ENCODE measurements at places on chromosomes 2 and 18.

GRCh38 chr2:97745474-97746174, 32.2 kb downstream of the ZAP70 start:
- peak; percentile 63 for DNase-seq

DNA sequence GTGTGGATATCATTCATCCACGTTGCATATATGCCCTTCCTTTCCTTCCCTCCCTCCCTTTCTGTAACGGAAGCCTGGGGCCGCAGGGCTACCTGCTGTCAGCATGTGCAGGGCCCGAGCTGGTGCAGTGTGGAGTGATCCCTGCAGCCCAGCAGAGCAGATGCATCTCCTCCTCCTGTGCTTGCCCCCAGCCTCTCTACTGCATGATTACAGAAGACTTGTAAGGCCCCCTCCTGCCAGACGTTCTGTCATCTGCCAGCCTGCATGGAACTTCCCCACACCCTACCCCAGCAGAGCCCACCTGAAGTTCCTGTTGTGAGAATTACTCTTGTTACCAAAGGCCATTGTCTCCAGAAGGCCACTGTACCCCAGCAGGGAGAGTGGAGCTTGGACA, 67.5 kb upstream of the FOSL2 start:
- no peak for DNase-seq

GRCh38 chr2:98556344-98557033, 51.8 kb downstream of the COA5 start:
- DNase-seq = no peak

DNA sequence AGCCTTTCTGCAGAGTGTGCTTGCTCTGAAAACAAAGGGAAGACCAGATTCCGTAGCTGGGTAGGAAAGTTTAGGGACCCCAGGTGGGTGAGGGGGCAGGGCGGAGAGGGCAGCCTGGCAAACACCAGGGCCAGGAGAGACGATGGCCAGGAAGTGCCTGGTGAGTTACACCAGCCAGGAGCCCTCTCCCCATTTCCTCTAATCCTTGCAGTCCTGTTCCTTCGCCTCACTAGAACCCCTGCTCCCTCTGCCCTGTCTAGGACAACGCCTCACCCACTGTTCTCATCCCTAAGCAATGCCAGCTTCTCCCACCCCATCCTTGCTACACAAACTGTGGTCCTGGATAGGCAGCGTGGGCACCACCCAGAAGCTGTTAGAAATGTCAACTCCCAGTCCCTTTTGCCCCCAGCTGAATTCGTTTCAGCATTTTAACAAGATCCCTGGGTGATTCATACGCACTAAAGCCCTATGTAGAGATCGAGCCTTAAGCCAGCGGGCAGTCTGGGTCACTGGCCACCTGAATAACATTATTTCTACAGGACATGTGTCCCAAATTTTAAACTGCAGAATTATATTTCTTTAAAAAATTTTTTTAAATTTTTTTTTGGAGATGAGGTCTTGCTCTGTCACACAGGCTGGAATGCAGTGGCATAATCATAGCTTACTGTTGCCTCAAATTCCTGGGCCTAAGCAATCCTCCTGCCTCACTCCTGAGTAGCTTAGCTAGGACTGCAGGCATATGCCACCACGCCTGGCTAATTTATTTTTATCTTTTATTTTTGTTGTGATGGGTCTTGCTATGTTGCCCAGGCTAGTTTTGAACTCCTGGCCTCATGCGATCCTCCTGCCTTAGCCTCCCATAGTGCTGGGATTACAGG, 10.9 kb downstream of the WIPF1 start:
- no peak for DNase-seq

DNA sequence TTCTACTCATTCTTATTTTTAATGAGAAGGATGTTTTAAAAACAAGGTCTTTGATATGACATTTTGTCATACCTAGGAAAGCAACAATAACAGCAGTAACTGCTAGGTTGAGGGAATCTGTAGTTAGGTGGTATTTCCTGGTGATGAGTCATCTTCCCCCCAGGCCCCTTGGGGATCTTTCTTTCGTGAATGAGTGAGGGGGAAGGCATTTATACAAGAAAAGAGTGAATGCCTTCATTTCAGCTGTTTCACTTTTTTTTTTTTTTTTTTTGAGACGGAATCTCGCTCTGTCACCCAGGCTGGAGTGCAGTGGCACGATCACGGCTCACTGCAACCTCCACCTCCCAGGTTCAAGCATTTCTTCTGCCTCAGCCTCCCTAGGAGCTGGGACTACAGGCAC, 108.6 kb downstream of the MAP4K4 start:
- no peak for DNase-seq

DNA sequence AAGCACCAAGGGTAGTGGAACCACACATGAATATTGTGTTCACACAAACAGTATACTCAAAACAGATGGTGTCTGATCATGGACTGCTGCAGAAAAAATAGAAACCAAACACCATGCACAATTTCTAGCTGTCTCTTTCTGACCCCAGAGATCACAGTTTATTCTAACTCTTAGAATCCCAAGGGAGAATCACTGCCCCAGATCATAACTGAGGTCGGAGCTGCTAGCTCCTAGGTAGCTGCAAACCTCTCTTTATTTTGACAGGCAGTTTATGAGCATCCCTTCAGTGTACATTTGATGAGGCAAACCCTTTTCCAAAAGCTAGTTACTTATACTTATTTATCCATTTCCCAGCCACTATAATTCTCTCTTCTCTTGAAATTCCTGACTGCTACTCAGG, 439.1 kb upstream of the HNMT start:
- no peak for DNase-seq

DNA sequence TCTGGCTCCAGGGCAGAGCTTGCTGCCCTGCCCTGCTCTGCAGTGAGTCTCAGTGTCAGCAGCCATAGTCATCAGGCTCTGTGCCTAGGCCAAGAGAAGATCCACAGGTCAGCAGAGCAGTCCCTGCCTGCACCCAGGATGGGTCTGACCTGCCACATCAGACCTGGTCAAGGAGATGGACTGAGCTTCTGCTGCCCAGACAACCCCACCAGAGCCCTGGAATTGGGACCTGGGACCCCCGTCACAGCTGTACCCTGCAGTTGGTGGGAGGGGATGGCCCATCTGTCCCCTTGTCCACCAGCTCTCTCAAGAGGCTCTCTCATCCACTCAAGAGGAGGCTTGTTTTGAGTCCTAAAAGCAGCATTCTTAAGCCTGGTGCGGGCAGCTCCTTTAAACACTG, 142.6 kb downstream of the TFCP2L1 start:
- no peak for DNase-seq

GRCh38 chr2:216404010-216404618, 8.2 kb upstream of the SMARCAL1 start:
- DNase-seq = peak; percentile 39

- no peak for DNase-seq
These were observed 171.1 kb downstream of the ZEB2 start for GRCh38 chr2:144348846-144349245.

DNA sequence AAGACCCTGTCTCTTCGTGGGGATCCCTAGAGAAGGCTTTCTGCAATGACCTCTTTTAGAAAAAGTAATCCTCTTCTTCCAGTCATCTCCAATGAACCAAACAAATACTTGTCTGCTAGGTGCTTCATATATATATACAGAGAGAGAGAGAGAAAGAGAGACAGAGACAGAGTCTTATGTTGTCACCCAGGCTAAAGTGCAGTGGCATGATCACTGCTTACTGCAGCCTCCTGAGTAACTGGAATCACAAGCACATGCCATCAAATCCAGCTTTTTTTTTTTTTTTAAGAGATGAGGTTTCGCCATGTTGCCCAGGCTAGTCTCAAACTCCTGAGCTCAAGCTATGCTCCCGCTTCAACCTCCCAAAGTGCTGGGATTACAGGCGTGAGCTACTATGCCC, 18.6 kb upstream of the PKDCC start:
- DNase-seq = no peak

DNA sequence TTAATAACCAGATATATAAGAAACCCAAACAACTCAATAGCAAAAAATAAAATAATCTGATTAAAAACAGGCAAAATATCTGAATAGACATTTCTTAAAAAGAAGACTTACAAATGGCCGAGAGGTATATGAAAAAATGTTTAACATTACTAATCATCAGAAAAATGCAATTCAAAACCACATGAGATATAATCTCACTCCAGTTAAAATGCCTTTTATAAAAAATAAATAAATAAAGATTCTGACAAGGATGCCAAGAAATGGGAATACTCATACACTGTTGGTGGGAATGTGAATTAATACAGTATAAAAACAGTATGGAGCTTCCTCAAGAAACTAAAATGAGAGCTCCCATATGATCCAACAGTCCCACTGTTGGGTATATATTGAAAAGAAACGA, 33.9 kb upstream of the BMP10 start:
- DNase-seq = no peak

GRCh38 chr18:70578480-70578879, 289.6 kb downstream of the SOCS6 start:
- DNase-seq = no peak

- no peak for DNase-seq
These were observed 84.5 kb upstream of the DTNB start for GRCh38 chr2:25757906-25758305.

DNA sequence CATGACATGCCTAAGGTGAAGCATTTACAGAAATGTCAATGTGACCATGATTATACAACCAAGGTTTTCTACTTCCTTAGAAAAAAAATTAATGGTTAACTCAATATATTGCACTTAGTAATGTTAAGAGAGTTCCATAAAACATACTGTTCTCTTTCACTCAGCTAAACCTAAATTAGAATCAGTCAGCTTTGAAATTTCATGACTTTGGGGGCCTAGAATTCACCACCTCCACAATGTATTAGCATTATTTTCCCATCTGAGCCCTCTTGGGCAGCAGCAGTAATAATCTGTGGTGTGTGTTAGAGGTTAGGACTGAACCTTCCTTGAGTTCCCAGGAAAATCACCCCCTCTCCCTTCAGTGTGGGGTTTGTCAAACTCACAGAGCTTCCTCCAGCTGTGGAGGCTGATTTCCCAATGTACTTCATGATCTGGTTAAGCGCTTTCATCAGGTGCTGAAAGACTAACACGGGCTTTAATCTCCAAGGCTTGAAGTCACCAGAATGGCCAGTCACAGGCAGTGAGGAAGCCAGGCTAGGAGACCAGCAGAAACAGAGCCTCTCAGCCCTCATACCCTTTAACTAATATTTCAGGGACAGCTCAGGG, 7.1 kb upstream of the UPP2 start:
- no peak for DNase-seq

DNA sequence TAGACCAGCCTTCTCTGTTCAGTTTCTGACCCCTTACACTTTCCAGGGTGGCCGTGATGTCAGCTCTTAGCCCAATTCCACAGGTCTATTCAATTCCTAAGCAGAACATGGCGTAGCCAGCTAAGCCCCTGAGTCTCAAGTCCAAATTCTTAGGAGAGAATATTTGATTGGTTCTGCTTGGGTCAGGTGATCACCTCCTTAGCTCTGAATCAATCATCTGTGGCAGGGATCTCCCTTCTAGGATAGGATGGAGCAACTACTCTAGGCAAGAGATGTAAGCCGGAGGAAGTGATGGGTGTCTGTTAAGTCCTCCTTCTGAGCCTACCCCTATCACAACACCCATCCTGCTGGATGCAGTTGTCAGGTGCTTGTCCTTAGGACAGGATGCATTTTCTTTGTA, 11.1 kb downstream of the UCN start:
- no peak for DNase-seq

GRCh38 chr2:37894601-37895000, 30.5 kb upstream of the RMDN2 start:
- no peak for DNase-seq

GRCh38 chr18:30705943-30706342, 336.6 kb downstream of the DSC3 start:
- DNase-seq = no peak

DNA sequence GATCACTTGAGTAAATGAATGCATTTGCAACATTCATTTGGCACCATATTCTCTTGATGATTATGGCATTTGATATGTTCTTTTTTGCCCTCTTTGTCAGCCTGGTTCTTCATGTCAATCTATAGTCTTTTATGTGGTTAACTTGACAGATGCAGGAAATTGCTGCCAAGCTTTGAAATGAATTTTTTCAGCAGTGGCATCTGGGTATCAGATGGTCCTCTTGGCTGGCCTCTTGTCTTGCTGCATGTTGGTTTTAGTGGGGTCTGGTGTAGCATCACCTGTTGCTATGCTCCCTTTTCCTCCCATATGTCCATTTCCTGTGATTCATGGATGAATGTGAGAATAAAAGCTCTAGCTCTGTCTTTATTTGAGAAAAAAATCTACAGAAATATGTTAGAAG, 119.9 kb downstream of the DPP4 start:
- no peak for DNase-seq

- no peak for DNase-seq
These were observed 93.8 kb downstream of the ROCK2 start for GRCh38 chr2:11250400-11251196.

DNA sequence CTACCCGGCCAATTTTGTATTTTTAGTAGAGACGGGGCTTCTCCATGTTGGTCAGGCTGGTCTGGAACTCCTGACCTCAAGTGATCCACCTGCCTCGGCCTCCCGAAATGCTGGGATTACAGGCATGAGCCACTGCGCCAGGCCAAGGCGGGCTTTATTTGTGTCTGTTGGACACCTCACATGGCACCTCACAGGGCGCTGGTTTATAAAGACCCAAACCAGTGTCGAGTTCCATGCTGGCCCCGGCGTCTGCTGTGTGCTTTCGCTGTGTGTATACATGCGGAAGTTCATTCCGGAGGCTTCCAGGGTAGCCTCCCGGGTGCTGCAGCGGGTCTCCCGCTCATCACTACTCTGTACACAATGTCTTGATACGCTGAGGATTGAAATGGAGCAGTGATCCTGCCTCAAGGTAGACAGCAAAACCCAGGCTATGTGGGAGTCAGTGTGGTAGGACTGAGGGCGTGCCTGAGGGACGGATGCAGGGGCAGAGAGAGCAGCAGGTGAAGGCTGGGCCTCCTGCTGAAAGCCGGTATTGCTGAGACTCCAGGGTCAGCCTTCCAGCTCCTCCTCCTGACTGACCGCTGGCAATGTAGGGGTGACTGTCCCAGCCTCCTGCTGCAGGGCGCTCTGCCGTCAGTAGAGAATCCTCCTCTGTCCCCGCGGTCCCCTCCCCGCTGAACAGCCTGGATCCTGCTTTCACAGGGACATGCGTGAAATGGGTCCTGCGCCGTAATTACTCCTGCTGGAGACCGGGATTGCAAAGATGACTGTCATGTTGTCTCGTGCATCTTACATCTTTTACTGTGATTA, 22.7 kb downstream of the LDLRAD4 start:
- no peak for DNase-seq

- no peak for DNase-seq
These were observed 7.0 kb downstream of the TIMM21 start for GRCh38 chr18:74155276-74155675.

GRCh38 chr2:240459401-240460252, 24.2 kb downstream of the GPC1 start:
- no peak for DNase-seq

DNA sequence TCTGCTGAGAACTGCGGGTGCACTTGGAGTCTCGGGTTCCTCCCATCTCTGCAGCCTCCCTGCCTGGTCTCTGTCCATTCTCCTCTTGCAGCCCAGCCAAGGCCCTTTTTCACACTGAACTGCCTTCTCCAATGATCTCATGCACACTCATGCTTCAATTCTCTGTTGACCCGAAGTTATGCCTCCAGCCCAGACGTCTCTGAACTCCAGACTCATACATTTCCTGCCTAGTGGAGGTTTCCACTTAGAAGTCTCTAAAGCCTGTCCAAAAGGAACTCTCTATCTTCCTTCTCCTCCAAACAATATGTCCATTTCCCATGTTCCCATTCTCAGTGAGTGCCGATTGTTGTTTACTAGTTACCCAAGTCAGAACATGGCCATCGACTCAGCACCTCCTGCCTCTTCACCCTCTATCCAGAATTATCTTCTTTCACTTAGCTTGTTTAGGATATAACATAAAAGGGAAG, 155.2 kb downstream of the IRS1 start:
- no peak for DNase-seq
